ENCODE measurements at places on chromosomes 5 and 9. TPM values are rescaled to one million over a fixed set of nuclear protein-coding genes. Genes with fewer than 3 reads are reported as not detected.

CDHR2 gene
- not detected for polyA plus RNA-seq

DNA sequence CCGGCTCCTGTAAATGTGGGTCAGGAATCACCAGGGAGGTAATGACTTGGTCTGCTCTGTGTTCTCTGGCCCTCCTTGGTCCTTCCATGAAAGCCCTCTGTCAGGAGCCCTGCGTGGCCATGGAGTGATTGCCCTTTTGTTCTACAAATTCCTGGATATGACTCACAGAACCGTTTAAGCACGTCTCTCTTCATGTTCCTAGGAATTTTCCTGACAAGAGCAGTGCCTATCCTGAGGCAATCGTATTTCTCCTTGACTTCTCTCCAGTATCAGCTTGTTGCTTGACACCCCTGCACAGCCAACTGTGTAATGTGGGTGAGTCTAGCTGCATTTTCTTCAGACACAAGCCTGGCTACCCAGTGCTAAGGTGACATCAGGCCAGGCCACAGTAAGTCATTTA, 274.3 kb upstream of the ZNF462 start:
- no peak for DNase-seq

GRCh38 chr9:34520096-34520495, 2.7 kb downstream of the ENHO start:
- DNase-seq, result no peak

- DNase-seq, result no peak
Measured at GRCh38 chr9:89929673-89930480, 325.1 kb downstream of the GADD45G start.

DNA sequence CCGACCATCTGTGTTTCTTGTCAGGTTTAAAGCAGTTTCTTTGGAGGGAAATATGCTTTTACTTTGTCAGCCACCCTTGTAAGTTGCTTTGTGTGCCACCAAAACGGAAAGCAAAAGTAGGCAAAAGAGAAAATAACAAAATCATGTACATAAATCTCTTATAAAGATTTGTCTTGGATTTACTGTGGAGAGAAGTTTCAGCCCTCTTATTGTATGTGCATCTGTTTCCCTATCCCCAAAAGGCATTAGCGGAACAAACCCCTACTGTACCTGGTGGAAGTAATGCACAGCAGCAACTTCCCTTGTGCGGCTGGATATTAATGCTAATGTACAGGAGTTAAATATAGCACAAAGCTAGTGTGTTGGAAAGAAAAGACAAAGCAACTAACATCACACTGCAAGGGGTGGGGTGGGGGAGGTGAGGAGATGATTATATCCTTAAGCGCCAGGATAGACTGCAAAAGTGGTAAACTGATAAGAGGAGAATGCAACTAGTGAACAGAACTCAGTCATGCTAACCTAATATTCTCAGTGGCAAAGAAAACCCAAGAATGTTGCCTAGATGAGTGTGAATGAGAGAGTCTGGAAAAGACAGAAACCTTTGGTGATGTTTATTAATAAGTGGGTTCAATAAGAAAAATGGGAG, 396.5 kb upstream of the MEF2C start:
- no peak for DNase-seq

SPDL1 gene
- 5.6 TPM for polyA plus RNA-seq

- no peak for DNase-seq
Measured at GRCh38 chr5:53985796-53986195, 324.6 kb downstream of the ARL15 start.

DNA sequence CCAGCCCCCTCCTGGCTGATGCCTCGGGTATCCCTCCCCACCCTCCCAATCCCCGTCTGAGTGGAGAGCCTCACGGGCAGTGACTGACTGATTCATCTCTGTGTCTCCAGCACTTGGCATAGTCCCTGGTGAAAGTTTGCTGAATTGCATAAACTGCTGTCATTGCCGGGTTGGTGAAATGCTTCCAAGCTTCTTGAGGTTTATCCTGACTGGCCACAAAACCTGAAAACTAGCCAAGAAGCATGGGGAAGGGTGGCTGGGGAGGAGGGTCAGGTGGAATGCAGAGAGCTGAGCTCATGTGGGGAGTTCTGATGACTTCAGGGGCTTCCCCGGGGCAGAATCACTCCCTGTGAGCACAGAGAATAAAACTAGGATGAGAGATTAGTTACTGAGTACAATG, 56.9 kb upstream of the GGTA1 start:
- no peak for DNase-seq

DNA sequence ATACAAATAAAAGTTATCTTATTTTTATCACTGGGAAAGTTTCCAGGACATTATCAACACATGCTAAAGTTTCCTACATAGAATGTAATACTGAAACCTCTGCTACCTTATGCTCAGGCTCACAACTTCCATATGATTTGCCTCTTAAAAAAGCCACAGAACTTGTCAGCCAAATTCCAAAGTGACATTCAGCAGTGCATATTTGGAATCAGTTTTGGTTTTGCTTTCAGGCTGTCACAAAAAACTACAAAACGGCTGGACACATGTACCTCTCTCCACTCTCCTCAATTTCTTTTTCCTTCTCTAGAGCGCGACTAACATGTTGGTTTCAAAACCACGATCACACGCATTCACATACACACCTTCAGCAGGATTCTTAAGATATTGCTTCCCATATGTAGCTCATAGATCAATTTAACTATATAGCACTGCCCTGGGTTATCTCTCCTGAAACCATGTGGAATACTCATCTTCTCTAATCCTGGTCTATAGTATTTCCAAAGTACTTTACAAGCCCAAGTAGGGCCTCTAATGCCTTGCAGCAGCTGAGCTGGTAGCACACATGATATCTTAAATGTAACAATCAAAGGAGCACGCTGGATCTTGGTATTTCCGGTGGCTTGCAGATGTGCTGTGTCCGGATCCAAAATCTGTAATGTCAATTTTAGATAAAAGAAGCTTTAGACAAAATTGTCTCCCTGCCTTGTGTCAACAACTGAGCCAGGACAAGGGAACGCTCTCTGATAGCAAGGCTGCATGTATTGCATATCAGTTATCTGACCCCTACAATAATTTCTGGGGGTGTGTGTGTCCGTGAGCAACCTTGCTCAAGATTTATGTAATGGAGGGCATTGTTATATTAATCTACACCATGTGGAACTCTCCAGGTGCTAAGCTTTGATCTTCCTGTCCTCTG, 203.2 kb downstream of the DMRT2 start:
- no peak for DNase-seq

GRCh38 chr5:73499187-73499586, 945 bp downstream of the BTF3 start:
- no peak for DNase-seq

- DNase-seq, result peak; percentile 77
Measured at GRCh38 chr9:113523421-113524141, 60.1 kb downstream of the RGS3 start.

BDP1 gene
- 4.7 TPM for polyA plus RNA-seq

DNA sequence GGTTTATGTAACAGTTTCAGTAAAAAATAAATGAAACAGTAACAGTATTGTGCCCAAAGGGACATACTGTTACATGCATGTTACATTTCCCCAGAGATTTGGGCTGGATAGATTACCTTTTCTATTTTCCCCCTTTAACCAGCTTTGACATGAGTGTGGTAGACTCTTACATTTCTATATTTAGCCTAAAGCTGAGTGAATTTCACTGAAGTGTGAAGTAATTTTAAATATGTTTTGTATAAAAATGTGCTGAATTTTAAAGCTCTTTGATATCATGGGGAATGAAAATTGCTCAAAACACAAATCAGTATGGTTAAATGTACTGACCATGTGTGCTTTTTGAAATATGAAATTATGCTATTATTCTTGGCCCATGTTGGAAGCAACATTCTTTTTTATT, 122.3 kb upstream of the CDH10 start:
- DNase-seq, result no peak

GRCh38 chr9:114482593-114482992, 22.7 kb downstream of the WHRN start:
- DNase-seq, result no peak

DNA sequence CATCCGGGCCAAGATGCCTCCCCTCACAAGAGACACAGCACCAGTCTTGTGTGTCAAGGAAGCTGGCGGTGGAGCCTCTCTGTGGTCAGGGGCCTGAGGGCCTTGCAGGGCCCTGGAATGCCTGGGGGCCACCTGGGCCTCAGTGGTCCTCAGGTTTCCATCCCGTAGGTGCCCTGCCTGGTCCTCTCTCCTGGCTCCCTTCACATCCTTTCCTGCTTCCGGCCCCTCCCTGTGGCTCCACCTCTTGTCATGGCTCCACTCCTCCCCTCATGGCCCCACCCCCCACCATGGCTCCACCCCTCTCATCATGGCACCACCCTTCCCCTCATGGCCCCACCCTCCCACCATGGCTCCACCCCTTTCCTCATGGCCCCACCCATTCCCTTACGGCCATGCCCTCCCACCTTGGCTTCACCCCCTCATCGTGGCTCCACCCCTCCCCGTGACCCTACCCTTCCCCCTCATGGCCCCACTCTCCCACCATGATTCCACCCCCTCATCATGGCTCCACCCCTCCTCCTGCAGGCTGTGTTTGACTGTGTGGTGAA, 175.8 kb downstream of the CACNA1B start:
- DNase-seq, result no peak

All from immature natural killer cell (primary cell).